Heart left ventricle (tissue), 16 donors: ENCODE measurements at places on chromosomes 3 and 15. TPM values are rescaled to one million over a fixed set of nuclear protein-coding genes. Genes with fewer than 3 reads are reported as not detected.

DNA sequence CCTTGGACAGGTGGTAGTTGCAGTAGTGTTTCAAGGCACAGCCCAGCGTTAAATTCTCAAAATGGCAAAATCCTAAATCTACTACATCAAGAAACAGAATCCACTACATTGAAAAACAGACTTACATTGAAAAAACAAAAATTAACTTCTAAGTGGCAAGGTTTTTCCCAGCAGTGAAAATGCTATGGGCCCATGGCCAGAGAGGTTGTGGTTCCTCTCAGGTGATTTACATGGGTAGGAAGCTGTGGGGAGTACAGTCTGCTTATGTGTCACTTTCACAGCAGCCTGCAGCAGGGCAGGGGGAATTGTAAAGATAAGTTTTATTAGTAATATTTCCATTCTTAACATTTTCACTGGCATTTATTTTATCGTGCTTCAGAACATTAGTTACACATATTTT, 24.9 kb downstream of the TTC14 start:
- H3K4me3 ChIP-seq = no peak overlapping the region
- no peak for DNase-seq
- no peaks in the 10 kb centered on the region for H3K4me1 ChIP-seq

DNA sequence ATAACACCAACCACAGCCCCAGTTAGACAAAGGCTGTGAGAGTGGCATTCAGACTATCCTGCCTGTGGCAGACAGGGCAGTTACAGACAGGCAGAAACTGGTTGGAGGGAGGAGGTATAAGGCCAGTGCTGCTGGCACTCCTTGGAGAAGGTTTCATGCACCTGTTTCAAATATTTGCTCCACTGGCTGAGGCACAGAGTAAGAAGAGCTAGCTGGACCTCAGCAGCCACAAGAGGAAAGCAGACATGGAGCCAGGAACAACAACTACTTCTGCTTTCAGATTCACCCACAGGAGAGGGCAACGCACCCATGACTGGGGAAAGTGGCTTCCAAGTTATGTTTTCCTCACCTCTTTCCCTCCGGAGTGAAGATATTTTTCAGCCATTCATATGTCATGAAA, 11.5 kb upstream of the PRKAR2A start:
- no peak overlapping the region for H3K4me3 ChIP-seq
- H3K27ac ChIP-seq = no peak overlapping the region
- no peaks in the 10 kb centered on the region for H3K4me1 ChIP-seq
- no peaks in the 10 kb centered on the region for H3K27me3 ChIP-seq

- no peaks in the 10 kb centered on the region for H3K36me3 ChIP-seq
- H3K27me3 ChIP-seq = no peaks in the 10 kb centered on the region
- DNase-seq = no peak
- no peak overlapping the region for H3K4me3 ChIP-seq
- no peak overlapping the region for H3K27ac ChIP-seq
Measured at GRCh38 chr3:187997490-187997889, 156.5 kb upstream of the LPP start.

GRCh38 chr3:32194653-32195052, 43.8 kb upstream of the CMTM8 start:
- H3K27ac ChIP-seq = no peak overlapping the region
- H3K27me3 ChIP-seq = no peaks in the 10 kb centered on the region
- H3K4me1 ChIP-seq = peaks cover 8% of the 10 kb centered on the region
- DNase-seq = no peak
- H3K4me3 ChIP-seq = no peak overlapping the region
- H3K36me3 ChIP-seq = no peaks in the 10 kb centered on the region

- no peak for DNase-seq
- H3K27me3 ChIP-seq = no peaks in the 10 kb centered on the region
- H3K36me3 ChIP-seq = no peaks in the 10 kb centered on the region
- no peak overlapping the region for H3K4me3 ChIP-seq
- no peaks in the 10 kb centered on the region for H3K4me1 ChIP-seq
- H3K27ac ChIP-seq = no peak overlapping the region
Measured at GRCh38 chr15:39287322-39288195, 293.3 kb upstream of the THBS1 start.

DNA sequence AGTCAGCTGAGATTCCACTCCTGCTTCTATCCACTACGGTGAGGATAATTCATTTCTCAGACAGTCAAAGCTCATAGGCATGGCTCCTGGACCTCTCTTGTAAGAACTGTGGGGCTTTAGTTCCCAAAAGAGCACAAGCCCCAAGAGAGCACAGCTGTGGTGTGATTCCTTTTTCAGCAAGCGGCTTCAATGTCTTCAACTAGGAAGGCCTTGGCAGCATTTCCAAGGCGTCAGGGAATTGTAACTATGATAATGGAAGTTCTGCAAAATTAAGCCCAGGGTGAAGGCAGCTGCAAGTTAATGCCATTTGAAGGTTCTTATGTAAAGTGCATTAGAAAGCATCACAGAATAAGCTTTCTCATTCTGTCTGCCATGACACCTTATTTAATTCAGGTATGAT, 657.1 kb downstream of the GRM7 start:
- H3K36me3 ChIP-seq = no peaks in the 10 kb centered on the region
- no peaks in the 10 kb centered on the region for H3K27me3 ChIP-seq
- DNase-seq = no peak

- no peaks in the 10 kb centered on the region for H3K27me3 ChIP-seq
- no peak for DNase-seq
- H3K4me3 ChIP-seq = no peak overlapping the region
- H3K27ac ChIP-seq = no peak overlapping the region
Measured at GRCh38 chr3:85979034-85979433, 1011.9 kb downstream of the VGLL3 start.

- peak overlapping the region; percentile 17 for H3K27ac ChIP-seq
- peaks cover 5% of the 10 kb centered on the region for H3K4me1 ChIP-seq
- H3K4me3 ChIP-seq = no peak overlapping the region
- H3K36me3 ChIP-seq = no peaks in the 10 kb centered on the region
- DNase-seq = no peak
Measured at GRCh38 chr3:42736081-42736480, 33.5 kb upstream of the HHATL start.

DNA sequence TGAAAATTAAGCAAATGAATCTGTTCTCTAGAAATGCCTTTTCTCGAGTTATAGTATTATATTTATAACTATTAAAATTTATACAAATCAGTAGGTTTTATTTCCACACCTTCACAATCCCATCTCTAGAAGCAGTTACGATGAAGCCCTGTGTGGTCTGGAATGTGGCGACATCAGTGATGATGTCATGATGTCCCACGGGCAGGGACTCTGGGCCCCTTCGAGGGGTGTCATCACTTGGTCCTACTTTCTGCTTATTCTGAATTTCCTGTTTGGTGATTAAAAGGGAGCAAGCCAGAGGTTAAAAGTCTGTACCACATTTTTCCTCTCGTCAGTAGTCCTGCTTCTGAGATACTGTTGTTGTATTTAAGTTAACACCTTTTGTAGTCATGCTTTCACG, 67.4 kb downstream of the PIK3R4 start:
- peaks cover 19% of the 10 kb centered on the region for H3K36me3 ChIP-seq
- no peak for DNase-seq
- no peaks in the 10 kb centered on the region for H3K4me1 ChIP-seq
- H3K27ac ChIP-seq = no peak overlapping the region
- no peaks in the 10 kb centered on the region for H3K27me3 ChIP-seq

DNA sequence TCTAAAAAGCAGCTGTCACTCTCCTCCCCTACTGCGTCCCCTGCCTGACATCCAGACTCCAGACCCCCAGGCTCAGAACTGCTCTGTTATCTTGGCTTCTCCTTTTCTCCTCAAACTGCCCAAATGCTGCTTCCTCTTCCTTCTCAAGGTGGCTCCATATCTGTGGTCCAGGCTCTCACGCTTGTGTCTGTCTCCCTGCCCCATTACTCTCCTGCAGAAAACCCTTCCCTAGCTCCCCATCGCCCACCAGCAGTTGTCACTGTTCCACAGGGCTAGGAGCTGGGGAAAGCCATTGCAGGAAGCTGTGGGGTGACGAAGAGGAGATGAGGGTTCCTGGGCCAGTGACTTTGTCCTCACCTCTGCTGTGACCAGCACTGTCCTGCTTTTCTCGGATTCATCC, 30.7 kb upstream of the CGNL1 start:
- no peak overlapping the region for H3K4me3 ChIP-seq
- no peak for DNase-seq
- no peaks in the 10 kb centered on the region for H3K27me3 ChIP-seq
- H3K27ac ChIP-seq = no peak overlapping the region
- peaks cover 5% of the 10 kb centered on the region for H3K4me1 ChIP-seq
- no peaks in the 10 kb centered on the region for H3K36me3 ChIP-seq

GRCh38 chr3:170358042-170359010, 811 bp downstream of the SKIL start:
- DNase-seq = peak; percentile 89
- H3K4me3 ChIP-seq = peak overlapping the region; percentile 94
- H3K36me3 ChIP-seq = peaks cover 5% of the 10 kb centered on the region
- H3K27me3 ChIP-seq = no peaks in the 10 kb centered on the region

DNA sequence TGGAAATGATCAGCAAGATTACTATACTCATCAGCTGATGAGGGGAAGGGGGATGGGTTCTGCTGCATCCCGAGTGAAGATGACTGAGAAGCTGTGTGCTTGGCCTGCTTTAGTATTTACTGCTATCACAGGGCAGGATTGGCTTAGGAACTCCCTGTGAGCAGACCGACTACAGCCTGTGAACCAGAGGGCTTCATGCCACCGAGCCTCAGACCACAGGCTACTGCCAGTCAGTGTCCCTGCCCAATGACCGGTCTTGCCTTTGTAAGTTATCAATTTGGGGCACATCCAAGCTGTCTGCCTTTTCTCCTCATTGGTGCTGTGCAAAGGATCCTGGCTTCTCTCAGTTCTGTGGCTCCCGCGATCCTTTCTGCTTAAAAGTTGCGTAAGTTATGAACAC, 71.5 kb downstream of the PDCD6IP start:
- DNase-seq = peak; percentile 47
- H3K27me3 ChIP-seq = no peaks in the 10 kb centered on the region
- H3K36me3 ChIP-seq = no peaks in the 10 kb centered on the region

GRCh38 chr3:142165194-142165593, 15.8 kb upstream of the TFDP2 start:
- no peak overlapping the region for H3K27ac ChIP-seq
- H3K4me1 ChIP-seq = no peaks in the 10 kb centered on the region
- no peak for DNase-seq
- H3K27me3 ChIP-seq = no peaks in the 10 kb centered on the region
- H3K36me3 ChIP-seq = peaks cover 62% of the 10 kb centered on the region

- DNase-seq = no peak
- no peaks in the 10 kb centered on the region for H3K36me3 ChIP-seq
- no peak overlapping the region for H3K4me3 ChIP-seq
- H3K27me3 ChIP-seq = no peaks in the 10 kb centered on the region
- no peak overlapping the region for H3K27ac ChIP-seq
Measured at GRCh38 chr15:75031848-75032247, 8.5 kb downstream of the PPCDC start.

DNA sequence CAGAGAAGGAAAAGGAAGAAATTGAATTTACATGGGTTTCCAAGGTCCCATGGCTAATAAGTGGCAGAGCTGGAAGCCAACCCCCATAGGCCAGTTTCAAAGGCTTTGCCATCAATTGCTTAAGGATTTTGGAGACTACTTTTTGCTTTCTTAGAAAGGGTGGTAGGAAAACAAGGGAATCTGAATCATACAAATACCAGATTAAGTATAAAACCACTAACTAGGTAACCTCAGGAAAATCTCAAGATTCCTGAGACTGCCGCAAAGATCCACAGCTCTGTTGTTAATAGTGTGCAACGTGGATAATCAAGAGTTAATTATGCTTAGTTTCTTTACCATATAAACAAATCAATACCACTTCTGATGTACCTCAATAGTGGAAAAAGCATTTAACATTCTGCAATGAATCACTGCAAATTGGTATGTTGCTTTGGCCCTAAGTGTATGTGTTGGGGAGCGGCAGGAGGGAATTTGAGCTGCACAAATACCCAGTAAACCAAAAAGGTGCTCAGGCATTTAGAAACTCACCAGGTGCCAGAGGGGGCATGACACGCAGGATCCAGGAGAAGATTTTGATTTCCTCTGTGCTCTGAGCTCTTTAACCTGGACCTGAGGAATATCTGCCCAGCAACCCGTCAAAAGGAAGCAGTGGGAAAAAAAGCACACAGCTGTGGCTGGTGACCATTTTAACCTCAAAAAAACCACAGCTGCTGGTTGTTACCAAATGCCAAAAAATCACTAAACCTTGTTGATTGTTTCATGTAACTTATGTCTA, 22.0 kb downstream of the AADAC start:
- DNase-seq = no peak
- H3K4me3 ChIP-seq = no peak overlapping the region
- H3K27ac ChIP-seq = no peak overlapping the region

GRCh38 chr3:118573912-118574311, 460.7 kb downstream of the IGSF11 start:
- no peak overlapping the region for H3K4me3 ChIP-seq
- no peak overlapping the region for H3K27ac ChIP-seq
- H3K27me3 ChIP-seq = no peaks in the 10 kb centered on the region
- H3K36me3 ChIP-seq = no peaks in the 10 kb centered on the region
- no peaks in the 10 kb centered on the region for H3K4me1 ChIP-seq

- peak overlapping the region; percentile 54 for H3K27ac ChIP-seq
- peaks cover 19% of the 10 kb centered on the region for H3K36me3 ChIP-seq
Measured at GRCh38 chr3:15099364-15100098, 583 bp upstream of the RBSN start.

- H3K4me3 ChIP-seq = no peak overlapping the region
- no peak for DNase-seq
- peak overlapping the region; percentile 41 for H3K27ac ChIP-seq
- H3K36me3 ChIP-seq = no peaks in the 10 kb centered on the region
- no peaks in the 10 kb centered on the region for H3K27me3 ChIP-seq
Measured at GRCh38 chr3:47228088-47228487, 54.5 kb downstream of the KIF9 start.

DNA sequence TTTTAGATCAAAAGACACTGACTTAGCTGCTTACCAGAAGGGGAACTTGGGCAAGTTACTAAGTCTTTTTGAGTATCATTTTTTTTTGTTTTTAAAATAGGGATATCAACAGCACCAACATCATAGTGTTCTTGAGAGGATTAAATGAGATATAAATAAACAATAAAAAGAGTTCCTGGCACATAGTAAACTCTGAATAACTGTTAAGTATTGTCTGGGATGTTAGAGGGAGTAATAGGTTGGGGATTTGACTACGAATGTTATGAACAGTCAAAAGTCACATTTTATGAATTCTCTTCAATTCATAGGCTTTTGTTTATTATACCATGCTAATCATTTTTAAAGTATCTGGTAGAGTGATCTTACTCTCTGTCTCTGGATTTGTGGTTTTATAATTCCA, 37.8 kb upstream of the FAH start:
- H3K27ac ChIP-seq = no peak overlapping the region
- no peaks in the 10 kb centered on the region for H3K36me3 ChIP-seq
- H3K4me1 ChIP-seq = peaks cover 6% of the 10 kb centered on the region
- no peak overlapping the region for H3K4me3 ChIP-seq

Gene PLSCR5
- total RNA-seq = not detected

Gene LYZL4
- not detected for total RNA-seq

Gene SCAANT1
- not detected for total RNA-seq

Gene SCN11A
- total RNA-seq = 0.11 TPM

Gene TMEM45A
- 6.6 TPM for total RNA-seq

Gene LRTM1
- not detected for total RNA-seq

Gene GOLGA6C
- not detected for total RNA-seq

Gene CAPN3
- 4.5 TPM for total RNA-seq

Gene COL8A1
- total RNA-seq = 24.5 TPM

Gene P3H2
- 2.6 TPM for total RNA-seq

Gene ZNF80
- 0.11 TPM for total RNA-seq

Gene LYSMD2
- 5.8 TPM for total RNA-seq

Gene ANKRD34C
- total RNA-seq = 1.3 TPM

Gene SLC22A14
- total RNA-seq = 0.14 TPM

Gene GPR156
- not detected for total RNA-seq

Gene HIGD2B
- not detected for total RNA-seq

Gene CLSTN2
- total RNA-seq = 4.5 TPM

Gene NECTIN3
- total RNA-seq = 7.9 TPM

Gene GDPGP1
- total RNA-seq = 14.1 TPM

Gene FANCD2
- 0.12 TPM for total RNA-seq

Gene SNX22
- total RNA-seq = 1.9 TPM

Gene PDZRN3
- 64.8 TPM for total RNA-seq
